PC-9 (cell line): ENCODE measurements at places on chromosomes 6 and 20. TPM values are rescaled to one million over a fixed set of nuclear protein-coding genes. Genes with fewer than 3 reads are reported as not detected.

DNA sequence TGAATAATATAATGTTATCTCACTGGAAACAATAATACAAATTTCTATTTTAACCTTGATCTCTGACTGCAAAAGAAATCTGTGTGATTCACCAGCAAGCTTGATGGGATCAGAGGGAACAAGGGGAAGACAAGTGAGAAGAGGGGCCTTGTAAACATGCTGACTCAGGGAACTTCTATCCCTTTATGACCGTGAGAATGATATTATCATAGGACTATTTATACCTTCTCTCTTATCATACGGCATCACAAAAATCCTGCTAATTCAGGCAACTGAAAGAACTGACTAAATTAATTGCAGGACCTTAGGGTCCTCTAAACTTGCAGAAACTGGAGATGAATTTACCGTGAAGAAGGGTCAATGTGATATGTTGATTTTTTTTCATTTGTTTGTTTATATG, 173.3 kb downstream of the PTPRK start:
- no peak for DNase-seq

DNA sequence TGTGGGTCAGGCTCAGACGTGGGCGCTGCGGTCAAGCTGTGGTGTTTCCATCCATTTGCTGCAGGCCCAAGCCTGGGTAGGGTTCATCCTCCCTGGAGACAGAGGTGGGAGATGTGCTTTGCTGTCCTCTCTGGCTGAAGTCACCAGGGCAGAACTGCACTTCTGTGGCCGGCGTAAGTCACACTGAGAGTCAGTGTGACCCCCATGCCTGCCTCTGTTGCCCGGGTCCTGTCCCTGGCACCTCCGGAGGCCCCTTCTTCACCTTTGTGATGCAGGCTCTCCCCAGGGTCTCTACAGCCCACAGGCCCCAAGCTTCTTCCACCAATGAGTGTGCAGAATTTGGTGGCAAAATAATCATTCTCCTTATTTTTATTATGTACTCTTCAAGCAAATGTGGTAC, 53.8 kb upstream of the DACT2 start:
- DNase-seq: no peak

DNA sequence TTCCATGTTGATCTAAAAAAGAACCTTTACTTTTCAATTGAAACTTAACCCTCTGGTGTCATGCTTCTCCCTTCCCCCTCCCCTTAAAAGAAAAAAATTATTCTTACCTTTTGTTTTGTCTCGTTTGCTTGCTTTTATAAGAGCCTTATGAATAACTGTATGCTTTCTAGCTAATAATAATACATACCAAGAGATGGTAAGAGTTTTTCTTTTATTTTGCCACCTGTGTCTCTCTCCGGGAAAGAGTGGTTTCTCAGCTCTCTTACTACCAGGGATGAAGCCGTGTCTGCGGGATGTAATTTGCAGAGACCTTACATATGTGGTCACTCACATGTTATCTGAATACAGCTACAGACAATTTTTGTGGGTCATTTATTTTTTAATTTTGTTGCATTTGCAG, 7.7 kb downstream of the STX16 start:
- DNase-seq: no peak

GRCh38 chr6:165872811-165873210, 209.8 kb upstream of the PDE10A start:
- no peak for DNase-seq

Gene BTN1A1
- not detected in 2 replicates for total RNA-seq

Gene GABRR1
- total RNA-seq: not detected in 2 replicates

Gene C6orf132
- total RNA-seq: 49.8 and 53.9 TPM in 2 replicates

Gene ZBTB9
- total RNA-seq: 7.9 and 8.4 TPM in 2 replicates
